ENCODE measurements at places on chromosomes 13 and 19. TPM values are rescaled to one million over a fixed set of nuclear protein-coding genes. Genes with fewer than 3 reads are reported as not detected.

TPT1 gene
- total RNA-seq, result 1,518 TPM

ZNF100 gene
- 4.3 TPM for total RNA-seq

LIM2 gene
- not detected for total RNA-seq

SOX1 gene
- not detected for total RNA-seq

ASPDH gene
- total RNA-seq, result not detected

NKG7 gene
- not detected for total RNA-seq

TRIM28 gene
- 348 TPM for total RNA-seq

DMKN gene
- not detected for total RNA-seq

CEACAM6 gene
- not detected for total RNA-seq

PIN1 gene
- total RNA-seq, result 91.3 TPM

MYDGF gene
- total RNA-seq, result 176 TPM

NCR1 gene
- total RNA-seq, result not detected

CCNA1 gene
- 18.7 TPM for total RNA-seq

SLC25A41 gene
- 0.13 TPM for total RNA-seq

ZNF471 gene
- 0.90 TPM for total RNA-seq

KCNJ14 gene
- total RNA-seq, result 0.13 TPM

CYP2A6 gene
- total RNA-seq, result not detected

C19orf67 gene
- total RNA-seq, result not detected

ZNF556 gene
- total RNA-seq, result not detected

SIGLEC5 gene
- total RNA-seq, result not detected

IQCN gene
- total RNA-seq, result 0.13 TPM

POP4 gene
- total RNA-seq, result 57.5 TPM

DACT3 gene
- under 0.01 TPM for total RNA-seq

SELENOV gene
- not detected for total RNA-seq

All from dermis microvascular lymphatic vessel endothelial cell (primary cell).